ENCODE measurements at places on chromosomes 3 and 15. TPM values are rescaled to one million over a fixed set of nuclear protein-coding genes. Genes with fewer than 3 reads are reported as not detected.

The CCDC71 gene
- total RNA-seq = 10.1 TPM

The ARGFX gene
- total RNA-seq = not detected

The PATL2 gene
- 0.34 TPM for total RNA-seq

The COX5A gene
- total RNA-seq = 606 TPM

The SH2D7 gene
- not detected for total RNA-seq

The CAND2 gene
- 0.31 TPM for total RNA-seq

The EXOG gene
- total RNA-seq = 31.5 TPM

The CHDH gene
- total RNA-seq = 2.7 TPM

The KLF15 gene
- total RNA-seq = 0.12 TPM

The MGA gene
- total RNA-seq = 7.9 TPM

The TGM4 gene
- 0.08 TPM for total RNA-seq

The IL5RA gene
- total RNA-seq = not detected

The GOLGA8J gene
- not detected for total RNA-seq

The ZCWPW2 gene
- total RNA-seq = 0.06 TPM

The TRPC1 gene
- total RNA-seq = 8.4 TPM

The MNS1 gene
- total RNA-seq = 2.7 TPM

The ROPN1 gene
- total RNA-seq = not detected

Data from A549 treated with CpdA at 1 μM for 4 hours (cell line).